Fibroblast of the aortic adventitia (primary cell): ENCODE measurements at places on chromosomes 3 and 15.
A peak's percentile ranks its signal among the peaks of the same experiment; 100 is the strongest.

DNA sequence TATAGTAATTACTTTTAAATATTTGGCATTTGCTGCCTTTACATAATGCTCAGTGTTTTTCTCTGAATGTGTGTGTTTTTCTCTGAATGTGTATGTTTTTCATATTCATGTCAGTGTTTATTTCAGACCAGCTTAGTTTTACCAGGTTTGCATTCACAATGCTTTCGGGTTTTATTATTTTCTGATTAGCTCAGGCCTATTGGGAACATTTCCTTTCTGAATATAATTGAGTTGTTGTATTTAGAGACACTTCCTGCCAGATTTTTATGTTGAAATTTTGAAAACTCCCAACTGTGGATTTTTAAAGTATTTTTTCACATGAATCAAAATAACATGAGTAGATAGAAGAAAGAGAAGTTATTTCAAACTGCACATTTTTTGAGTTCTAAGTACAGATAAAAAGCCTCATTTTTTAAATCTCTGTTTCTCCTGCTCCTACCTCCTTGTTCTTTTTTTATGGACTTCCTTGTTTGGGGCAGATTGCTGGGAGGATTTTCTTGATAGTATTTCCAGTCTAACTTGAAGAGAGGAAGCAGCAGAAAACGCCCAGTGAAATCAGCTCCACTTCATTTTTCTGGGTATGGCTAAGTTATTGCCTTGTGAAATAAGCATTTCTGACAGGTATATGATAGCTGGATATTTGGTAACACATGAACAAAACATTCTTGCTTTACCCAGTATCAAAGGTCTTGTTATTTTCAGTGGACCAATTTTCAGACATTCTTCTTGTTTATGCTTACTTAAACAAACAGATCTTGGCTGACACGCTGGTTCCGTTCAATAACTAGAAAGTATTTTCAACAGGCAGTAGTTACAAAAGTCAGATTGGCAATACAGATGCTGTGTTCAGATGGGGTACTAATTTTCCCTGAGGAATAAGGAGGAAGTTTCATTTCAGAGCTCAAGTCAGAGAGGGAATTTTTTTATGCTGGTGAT lies 70.7 kb downstream of the RIOX2 start:
- DNase-seq = peak; percentile 11

DNA sequence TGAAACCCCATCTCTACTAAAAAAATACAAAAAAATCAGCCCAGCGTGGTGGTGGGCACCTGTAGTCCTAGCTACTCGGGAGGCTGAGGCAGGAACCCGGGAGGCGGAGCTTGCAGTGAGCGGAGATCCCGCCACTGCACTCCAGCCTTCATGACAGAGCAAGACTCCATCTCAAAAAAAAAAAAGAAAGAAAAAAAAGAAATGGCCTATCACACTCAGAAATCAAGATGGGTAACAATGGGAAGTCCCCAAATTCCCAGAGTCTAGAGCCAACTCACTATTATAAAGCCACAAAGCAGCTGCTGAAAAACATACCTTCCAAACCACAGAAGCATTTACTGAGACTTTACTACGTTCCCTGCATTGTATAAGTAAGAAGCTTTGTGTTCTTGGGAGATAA lies 7.5 kb downstream of the HDGFL3 start:
- DNase-seq = peak; percentile 59

GRCh38 chr3:153072856-153073255 lies 89.2 kb upstream of the RAP2B start:
- no peak for DNase-seq

DNA sequence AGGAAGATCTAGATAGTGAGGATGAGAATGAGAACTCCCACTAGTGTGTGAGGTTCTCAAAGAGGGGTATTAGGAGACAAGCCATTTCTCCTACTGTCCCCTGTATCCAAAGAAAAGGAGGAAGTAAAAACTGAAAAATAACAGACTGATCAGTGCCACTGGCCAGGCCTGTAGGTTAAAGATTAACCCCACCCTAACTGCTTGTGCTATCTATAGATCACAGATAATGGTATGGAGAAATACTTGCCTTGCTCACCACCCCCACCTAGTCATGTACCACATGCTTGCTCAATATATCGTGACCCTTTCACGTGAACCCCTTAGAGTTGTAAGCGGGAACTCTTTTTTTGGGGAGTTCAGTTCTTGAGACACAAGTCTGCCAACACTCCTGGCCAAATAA lies 519.7 kb upstream of the FRG2C start:
- no peak for DNase-seq

- DNase-seq = no peak
These were observed 229.2 kb downstream of the ZNF621 start for GRCh38 chr3:40753951-40754350.

DNA sequence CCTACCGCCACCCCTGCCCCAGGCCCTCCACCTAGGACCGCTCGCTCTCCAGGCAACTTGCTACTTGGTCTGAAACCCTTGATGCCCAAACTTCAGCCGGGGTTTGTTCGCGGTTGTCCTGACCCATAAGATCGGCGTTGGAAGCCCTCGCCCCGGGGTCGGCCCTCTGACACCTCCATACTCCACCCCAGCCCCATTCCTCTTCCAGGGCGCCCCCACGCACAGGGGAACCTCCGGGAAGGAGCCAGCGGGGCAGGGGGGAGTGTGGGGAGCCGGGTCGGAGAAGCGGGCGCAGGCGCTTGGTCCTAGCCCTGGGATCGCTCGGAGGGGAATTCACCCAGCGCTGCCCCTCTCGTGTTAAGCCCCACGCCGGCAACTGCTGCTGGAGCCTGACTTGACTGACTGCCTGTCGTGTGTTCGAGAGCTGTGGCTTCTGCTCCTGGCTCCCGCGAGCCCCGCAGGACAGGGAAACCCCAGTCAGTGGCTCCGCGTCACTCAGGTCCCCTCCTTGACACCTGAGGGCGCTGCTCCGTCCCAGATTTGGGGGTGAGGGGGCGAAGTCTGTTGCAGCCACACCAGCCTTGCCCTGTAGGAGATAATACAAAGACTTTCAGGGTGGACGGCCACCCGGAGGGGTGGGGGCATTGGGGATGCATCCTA lies 675 bp downstream of the RYR3 start:
- DNase-seq = no peak

DNA sequence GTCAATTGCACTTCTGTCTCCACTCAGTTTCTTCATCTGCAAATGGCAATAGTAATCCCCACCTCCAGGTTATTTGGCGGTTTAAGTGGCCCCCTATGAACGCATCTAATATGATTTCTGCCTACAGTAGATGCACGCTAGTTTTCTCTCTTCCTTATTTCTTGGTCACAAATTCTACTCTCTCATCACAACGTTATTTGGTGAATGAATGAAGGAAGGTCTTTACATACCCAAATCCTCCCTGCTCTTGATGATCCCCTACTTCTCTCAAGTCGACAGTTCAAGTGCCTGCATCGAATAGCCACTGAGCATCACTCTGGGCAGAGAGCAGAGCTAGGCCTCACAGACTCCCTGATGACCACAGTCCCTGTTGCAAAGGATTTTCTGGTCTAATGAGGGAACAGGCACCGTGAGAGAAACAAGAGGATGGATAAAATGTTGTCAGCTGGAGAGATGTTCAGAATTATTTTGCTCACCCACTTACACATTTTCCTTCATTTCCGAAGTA lies 181.2 kb upstream of the SMAD3 start:
- DNase-seq = no peak
